ENCODE measurements at places on chromosomes 7 and 10. TPM values are rescaled to one million over a fixed set of nuclear protein-coding genes. Genes with fewer than 3 reads are reported as not detected.

- DNase-seq: no peak
Measured at GRCh38 chr7:2480070-2480408, 3.8 kb upstream of the GRIFIN start.

DNA sequence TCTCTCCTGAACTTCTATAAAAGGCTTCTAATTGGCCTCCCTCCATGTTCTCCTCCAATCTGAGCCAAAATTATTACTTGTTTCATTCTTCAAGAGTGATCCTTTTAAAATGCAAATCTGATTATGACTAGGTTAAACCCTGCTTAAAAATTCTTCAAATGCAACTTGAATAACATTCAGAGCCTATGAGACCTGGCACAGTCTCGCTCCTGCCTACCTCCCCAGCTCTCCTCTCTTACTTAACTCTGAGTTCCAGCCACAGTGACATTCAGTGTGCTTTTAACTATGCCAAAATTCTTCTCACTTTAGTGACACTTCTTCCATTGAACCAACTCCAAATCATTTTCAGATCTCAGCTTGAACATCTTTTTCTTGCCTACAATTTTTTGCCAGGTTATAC is 68.8 kb downstream of the TMEM168 start:
- no peak for DNase-seq

DNA sequence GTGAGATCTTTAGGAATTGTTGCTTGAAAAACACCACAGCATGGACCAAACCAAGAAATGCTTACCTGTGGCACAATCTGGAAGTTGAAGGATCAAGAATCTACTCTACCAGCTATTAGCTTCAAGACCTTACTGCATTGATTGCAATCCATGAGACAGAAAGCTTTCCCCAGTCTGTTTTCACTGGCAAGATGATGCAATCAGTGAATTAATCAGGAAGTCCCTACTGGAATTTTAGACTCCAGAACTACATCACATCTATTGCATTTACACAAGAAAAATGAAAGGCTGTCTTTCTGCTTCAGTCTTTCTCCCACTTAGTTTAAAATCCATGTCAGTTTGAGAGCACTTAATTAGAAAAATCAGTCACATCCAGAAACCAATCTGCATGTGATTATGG is 191.7 kb downstream of the TFEC start:
- DNase-seq: no peak

DNA sequence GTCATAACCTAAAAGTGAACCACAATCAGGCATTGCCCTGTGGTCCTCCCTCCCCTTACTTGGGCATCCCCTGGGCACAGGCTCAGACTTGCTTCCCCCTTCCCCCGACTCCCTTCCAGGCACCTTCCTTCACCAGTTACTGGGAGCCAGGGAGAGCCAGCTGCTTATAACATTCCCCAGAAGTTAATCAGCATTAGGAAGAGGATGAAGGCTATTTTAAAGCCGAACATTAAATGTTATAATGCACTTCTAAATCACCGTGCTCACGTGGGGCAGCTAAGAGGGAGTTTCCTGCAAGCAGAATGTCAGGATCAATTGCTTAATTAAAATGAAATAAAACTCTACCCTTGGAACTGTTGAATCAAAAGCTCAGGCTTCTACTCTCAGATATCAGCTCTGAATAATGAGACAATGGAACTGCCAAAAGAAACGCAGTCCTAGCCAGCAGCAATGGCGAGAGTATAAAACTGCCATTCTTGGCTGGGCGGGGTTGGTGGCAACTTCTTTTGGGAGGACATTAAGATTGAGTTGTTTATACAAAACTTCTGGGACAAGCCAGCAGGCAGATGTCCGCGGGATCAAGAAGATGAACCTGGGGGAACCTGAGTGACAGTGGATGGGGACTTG is 169.5 kb downstream of the FANK1 start:
- DNase-seq: no peak

DNA sequence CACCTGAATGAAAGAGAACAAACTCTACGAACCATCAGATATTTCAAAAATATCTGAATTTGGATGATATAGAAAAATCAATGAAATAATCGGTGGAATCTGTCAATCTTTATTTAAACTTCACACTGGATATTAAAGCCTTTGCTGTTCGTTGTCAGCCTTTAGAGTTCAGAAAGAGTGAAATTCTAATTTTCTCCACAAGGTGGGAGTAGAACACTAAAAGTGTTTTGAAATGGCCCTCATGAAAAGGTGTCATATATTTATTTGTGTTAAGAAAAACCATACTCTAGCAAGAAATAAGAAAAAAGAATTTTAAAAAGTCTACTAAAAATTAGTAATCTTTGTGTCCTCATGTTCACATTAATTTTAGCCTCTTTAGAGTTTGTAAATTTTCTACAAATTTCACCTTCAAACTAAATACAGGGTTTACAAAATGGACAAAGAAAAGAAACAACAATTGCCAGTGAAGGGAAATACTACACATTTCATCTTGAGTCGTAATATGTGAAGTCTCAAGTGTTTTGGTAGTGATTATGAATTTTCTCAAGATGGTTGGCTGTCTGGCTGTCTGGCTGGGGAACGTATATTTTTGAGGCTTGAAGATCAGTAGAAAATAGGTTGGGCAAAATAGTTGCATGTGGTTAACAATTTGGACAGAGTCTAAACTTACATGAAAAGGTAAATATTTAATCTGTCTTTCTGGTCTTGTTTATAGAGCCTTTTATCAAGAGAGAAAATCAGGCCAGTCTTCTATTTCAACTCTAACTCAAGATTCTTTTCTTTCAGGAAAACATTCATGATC is 43.7 kb downstream of the DNAJB9 start:
- DNase-seq: no peak

GRCh38 chr10:132471484-132471883 is 66.1 kb upstream of the INPP5A start:
- no peak for DNase-seq

- DNase-seq: no peak
Measured at GRCh38 chr7:100949227-100949932, at the start of gene MUC3A. TSS of gene MUC3A (plus strand) at chr7:100949534. CDS start at chr7:100949625, 91 bp downstream.

DNA sequence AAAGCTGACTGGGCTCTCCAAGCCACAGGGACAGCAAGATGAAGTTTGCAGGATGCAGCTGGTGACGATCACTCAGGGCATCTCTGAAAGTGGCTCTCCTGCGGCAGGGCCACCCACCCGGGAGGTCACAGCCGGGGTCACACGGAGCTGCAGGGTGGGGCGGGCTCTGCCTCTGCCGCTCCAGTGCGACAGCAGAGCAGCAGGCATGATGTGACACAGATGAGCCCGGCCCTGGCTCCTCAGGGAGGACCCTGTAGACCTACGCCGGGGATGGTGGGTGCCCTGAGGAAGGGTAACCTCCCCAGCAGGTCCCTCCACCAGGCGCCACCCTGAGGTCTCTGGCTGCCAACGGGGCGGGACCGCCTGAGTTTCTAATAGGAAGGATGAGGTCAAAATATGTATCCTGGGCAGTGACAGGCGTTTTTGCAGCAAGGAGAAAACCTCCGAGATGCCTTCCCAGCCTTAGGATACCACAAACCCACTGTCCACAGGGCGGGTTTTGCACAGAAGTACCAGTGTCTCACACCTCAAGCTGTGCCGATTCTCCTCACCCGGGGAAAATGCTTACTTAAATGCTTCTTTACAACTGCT is 114.8 kb upstream of the DIP2C start:
- no peak for DNase-seq

DNA sequence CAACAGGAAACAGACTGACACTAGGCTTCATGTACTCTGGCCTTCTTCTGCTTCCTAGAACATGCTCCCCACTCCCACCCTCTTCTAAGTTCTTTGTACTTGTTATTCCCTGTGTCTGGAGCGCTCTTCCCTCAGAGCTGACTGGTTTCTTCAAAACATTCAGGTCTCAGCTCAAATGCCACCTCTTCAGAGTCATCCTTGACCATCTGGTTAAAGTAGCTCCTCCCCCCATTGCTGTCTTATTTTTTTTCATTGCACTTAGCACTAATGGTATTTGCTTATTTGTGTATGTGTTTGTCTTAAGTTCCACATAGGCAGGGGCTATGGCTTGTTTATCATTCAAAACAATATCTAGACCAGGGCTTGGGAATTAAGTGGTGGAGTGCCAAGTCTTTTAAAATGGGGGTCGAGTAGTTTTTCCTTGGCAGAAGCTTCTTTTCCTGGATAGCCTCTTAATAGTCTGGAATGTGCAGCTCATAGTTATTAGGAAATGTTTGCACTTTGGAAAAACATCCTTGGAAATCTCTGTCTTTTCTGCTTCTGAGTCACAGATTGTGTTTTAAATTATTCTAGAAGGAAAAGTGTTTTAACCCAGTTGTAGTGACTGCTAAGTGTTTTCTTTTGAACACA is 60.0 kb downstream of the RALA start:
- DNase-seq: no peak

DNA sequence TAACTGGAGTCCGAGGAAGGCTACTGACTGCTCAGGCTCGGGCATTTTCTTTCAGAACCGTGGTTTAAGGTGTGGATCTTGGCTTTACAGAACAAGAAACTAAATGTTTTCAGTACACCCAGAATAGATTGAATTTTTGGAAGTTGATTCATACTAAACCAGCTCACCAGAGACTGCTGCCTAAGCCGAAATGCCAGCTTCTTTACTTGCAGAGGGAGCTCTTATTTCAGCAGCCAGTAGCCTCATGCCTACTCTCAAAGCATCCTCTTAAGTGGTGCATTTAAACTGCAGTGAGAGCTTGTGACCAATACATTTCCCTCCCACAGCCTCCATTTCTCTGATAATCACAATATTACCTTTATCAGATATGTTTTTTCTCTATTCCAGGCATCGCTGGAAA is 615.1 kb downstream of the SUGCT start:
- DNase-seq: no peak

DNA sequence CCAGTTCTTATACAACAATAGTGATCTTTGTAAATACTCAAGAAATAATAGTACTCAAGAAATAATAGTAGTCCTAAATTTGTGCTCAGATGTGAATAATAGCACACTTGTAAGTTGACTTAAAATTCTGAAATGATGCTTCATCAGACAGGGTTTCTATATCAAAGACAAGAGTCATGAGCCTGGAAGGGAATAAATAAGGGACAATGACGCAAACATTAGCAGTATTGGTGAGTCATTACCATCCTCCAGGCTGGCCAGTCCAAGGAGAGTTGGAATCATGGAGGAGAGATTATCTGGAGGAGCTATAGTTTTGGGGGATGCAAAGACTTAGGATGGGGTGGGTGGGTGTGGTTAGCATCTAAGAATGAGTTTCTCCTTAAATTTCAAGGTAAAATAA is 6.1 kb upstream of the SH3PXD2A start:
- no peak for DNase-seq

- no peak for DNase-seq
Measured at GRCh38 chr7:5452937-5453540, 29.4 kb upstream of the TNRC18 start.

GRCh38 chr10:78505657-78506056 is 472.0 kb downstream of the RPS24 start:
- DNase-seq: no peak

DNA sequence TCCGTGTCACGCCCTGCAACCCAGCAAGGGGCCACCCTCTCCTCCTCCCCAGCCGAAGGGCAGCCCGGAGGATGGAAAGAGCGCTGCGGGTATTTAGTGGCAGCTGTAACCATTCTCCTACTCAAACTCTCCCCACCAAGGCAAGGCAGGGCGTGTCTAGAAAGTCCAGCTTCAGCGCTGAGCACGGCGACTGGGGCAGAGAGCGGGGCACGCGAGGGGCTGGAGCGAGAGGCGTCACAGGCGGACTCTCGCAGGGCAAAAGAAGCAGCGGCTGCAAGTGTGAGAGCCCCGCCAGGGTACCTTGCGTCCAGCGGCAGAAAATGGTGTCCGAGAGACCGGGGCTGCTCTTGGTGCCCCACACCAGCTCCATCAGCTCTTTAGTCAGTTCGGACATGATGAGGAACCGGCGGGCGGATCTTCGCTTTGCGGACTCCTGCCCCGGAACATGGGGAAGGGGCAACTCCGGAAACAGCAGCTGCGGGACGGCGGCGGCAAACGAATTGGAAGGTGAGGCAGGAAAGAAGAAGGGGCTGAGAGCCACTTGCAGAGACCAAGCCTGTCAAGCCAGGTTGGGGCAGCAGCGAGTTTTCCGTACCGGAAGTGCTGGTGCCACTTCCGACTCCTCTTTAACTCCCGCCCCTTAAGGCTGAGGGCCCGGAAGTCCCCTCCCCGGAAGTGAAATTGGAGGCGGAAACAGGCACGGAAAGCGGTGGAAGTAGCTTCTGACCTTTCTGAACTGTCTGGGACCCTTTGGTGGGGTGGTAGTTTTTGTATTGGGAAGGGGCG is at the start of gene MINDY3:
TSS of gene MINDY3 (minus strand) at position 602 of the 786 bp plus-strand sequence. CDS start at position 394, 208 bp downstream.
- DNase-seq: peak; percentile 83

- no peak for DNase-seq
Measured at GRCh38 chr10:119518176-119518575, 24.3 kb downstream of the RGS10 start.

The MACROH2A2 gene
- 24.6 TPM for total RNA-seq

The SHH gene
- not detected for total RNA-seq

The TFPI2 gene
- total RNA-seq: 47.2 TPM

The PURB gene
- 17.6 TPM for total RNA-seq

The CUBN gene
- 4.6 TPM for total RNA-seq

The VTI1A gene
- 39.1 TPM for total RNA-seq

The PRLHR gene
- total RNA-seq: not detected

The PGAM2 gene
- not detected for total RNA-seq

The GNGT1 gene
- total RNA-seq: 0.92 TPM

The TMEM270 gene
- not detected for total RNA-seq

All from ovary (tissue), 10 donors.